ENCODE measurements at places on chromosomes 12 and 14.
A peak's percentile ranks its signal among the peaks of the same experiment; 100 is the strongest.

DNA sequence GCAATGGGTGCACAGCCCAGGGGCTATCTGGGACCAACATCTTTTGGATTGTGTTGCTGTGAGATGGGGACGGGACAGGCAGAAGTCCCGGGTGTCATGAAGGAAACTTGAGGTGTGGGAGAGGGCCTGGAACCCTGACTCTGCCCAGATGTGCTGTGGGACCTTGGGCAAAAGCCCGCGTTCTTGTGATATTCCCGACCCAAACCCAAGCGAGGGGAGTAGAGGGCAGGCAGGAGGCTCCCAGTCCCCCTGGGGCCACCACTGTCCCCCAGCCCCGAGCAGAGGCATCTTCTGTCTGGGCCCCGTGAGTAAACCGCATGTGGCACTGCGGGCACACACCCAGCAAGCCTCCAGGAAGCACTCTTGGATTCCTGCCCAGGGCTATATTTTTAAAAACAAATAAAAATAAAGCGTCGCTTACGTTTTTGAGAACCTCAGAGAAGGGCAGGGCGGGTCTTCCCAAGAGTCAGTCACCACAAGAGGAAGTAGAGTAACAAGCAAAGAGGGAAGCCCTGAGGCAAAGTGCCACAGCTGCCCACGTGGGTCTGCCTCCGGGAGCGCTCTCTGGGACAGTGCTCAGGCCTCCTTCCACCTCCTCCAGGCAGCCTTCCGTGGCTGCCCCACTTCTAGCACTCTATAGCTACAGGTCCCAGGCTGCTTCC, 39.5 kb downstream of the BEGAIN start:
- DNase-seq, result peak; percentile 39

GRCh38 chr14:52026901-52027300, 37.6 kb downstream of the RTRAF start:
- DNase-seq, result peak; percentile 57

DNA sequence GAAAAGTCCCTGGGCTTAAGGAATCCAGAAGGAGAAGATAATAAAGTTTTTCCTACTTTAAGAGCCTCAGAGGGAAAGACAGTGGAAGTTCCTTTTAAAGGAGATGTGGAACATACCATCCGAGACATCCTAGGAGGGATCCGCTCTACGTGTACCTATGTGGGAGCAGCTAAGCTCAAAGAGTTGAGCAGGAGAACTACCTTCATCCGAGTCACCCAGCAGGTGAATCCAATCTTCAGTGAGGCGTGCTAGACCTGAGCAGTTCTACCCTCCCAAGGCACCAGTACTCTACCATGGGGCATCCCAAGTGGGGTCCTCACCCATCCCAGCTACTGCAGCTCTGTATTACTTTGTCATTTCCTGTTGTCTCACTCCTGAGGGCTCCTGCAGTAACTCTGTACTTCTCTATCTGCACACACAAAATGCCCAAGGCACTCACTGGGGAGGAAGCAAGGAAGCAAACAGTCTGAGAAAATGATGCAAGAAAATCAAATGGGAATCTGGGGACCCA, 3.8 kb downstream of the TINF2 start:
- DNase-seq, result no peak

GRCh38 chr12:118625050-118625675, 248.8 kb downstream of the SUDS3 start:
- no peak for DNase-seq

GRCh38 chr12:14567351-14568162, at the start of gene PLBD1:
Gene PLBD1, minus strand, starts transcription at chr12:14567883. Its CDS starts 187 bp downstream, at chr12:14567696.
- peak; percentile 80 for DNase-seq

GRCh38 chr14:39157491-39157890, 12.6 kb downstream of the TRAPPC6B start:
- DNase-seq, result no peak

DNA sequence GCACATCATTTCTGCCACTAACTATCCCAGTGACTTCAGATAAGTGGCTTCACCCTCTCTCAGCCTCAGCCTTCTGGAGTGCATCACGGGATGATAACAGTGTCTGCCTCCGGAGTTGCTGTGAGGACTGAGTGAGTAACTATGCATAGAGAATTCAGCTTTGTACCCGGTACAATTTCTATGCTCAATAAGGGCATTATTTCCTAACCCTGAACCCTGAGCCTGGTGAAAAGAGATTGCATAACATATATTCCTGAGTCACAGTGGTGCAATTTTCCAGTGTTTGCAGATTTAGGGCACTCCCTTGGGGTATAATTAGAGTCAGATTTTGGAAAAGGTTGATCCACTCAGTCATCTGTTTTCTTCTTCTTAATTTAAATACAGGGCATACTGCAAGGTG, 181.1 kb downstream of the PTPN11 start:
- no peak for DNase-seq

DNA sequence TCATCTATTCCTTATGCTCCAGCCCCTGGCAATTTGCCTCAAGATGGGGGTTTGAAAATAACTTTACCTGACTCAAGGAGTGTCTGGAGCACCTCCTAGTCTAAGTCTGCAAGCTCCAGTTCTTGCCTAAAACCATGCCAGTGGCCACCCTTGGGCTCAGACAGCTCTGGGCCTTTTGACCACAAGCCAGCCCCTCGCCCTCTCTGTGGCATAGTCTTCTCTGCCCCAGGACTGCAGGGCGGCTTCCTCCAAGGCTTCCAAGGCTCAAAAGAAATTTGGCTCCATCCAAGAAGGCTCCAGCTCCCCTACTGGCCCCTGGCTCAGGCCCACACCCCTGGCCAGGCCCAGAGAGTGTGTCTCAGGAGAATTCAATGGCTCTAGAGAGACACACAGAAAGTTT, 14.8 kb downstream of the ACVRL1 start:
- DNase-seq, result no peak

GRCh38 chr14:57244106-57244505, 24.6 kb downstream of the EXOC5 start:
- DNase-seq, result peak; percentile 13

All from muscle of arm (tissue), 14 donors.